Activated CD8-positive, alpha-beta memory T cell treated with anti-CD3 and anti-CD28 coated beads for 4 hours (primary cell): ENCODE measurements at places on chromosomes 1 and 21.

- no peak for DNase-seq
Measured at GRCh38 chr21:40136571-40136970, 269.3 kb downstream of the PCP4 start.

DNA sequence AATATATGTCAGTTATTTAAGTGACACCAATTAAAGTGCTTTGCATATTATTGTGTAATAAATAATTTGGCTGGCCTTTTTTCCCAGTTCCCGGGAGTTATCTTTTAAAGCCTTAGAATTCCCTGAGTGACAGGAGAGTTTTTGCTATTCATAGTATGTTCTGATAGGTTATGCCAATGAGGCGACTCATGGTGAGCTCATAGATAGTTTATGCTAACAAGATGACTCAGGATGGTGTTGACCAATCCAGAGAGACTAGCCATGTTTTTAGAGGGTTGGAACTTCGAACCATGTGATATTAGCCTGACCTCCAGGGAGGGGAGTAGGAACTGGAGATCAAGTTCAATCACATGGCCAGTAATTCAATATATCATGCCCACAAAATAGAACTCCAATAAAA is 310.8 kb downstream of the USP25 start:
- no peak for DNase-seq

DNA sequence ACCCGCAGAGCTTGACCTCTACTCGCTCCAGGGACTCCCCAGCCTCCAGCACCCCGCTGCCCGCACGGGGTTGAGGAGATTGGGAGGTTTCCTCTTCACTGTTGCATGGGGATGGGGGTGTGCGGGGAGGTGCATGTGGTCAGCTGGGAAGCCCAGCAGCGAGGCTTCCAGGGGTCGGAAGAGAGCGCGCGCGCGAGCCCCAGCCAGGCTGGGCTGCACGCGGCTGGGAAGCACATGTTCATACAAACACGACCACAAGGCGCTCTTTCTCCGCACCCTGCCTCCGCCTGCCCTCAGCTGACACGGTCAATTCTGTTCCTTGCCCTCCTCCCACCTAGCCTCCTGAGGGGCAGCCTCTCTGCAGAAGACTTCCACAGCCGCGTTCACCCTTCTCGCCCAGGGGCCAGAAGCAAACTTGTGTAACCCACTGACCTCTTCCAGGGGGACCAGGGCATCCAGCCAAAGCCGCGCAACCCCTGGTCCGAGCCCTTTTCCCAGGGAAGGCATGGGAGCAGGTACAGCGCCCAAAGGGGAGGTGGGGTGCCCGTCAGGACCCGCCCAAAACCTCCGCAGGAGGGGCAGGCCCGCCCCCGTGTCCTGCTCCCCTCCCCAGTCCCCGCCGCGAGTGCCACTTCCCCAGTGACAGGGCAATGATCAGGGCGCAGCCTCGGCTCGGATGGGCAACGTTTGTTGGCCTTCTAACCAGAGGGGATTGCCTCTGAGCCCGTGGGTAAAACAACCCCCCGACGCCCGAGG is 1.3 kb downstream of the COL24A1 start:
- DNase-seq = no peak

- DNase-seq = no peak
Measured at GRCh38 chr1:45644661-45645060, 20.8 kb upstream of the CCDC17 start.

DNA sequence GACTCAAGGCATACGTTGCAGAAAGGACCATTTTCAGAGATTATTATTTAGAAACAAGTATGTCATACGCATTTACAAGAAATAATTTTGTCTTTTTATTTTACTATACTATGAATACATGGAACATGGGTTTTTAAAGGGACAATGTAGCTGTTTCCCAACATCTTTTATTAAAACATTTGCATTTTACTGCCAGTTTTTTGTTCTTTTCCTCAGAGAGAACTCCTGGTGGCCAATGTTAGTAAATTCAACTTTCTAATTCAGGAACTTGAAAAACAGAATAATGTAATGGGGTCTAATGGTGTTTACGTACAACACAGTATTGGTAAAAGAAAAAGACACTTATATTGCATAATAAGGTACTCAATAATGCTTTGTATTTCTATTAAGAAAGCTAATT is 14.9 kb downstream of the PRDM2 start:
- DNase-seq = no peak
